SK-N-SH (cell line): ENCODE measurements at places on chromosomes 1 and 21.
A peak's percentile ranks its signal among the peaks of the same experiment; 100 is the strongest.

DNA sequence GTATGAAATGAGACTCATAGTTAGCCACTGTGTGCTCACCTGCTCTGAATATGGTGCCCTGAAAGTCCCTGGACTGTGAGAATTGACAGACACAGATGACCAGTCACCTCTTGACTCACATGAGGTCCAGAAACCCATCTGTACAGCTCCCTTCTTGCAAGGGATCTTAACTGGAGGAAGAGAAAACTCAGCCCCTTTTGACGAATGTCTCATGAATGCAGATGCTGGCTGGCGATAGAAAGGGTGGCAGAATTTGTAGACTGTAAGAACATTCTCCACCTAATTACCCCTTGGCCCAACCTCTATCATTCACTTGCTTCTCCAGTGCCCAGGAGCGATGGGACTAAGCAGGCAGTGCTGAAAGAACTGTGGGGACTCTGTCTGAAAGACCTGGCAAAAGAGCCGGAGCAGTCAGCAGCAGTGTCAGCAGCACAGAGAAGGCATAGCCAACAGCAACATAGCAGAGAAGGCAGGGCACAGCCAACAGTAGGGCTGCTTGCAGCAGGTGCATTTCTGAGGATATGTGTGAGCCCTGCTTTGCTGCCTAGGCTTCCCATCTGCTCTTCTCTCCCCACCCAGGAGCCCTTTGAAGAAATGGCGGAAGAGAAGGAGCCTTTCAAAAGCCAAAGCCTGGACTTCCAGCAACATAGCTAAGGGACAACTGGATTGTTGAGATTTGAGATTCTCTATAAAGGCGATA lies 25.8 kb upstream of the IFNGR2 start:
- no peak for DNase-seq

DNA sequence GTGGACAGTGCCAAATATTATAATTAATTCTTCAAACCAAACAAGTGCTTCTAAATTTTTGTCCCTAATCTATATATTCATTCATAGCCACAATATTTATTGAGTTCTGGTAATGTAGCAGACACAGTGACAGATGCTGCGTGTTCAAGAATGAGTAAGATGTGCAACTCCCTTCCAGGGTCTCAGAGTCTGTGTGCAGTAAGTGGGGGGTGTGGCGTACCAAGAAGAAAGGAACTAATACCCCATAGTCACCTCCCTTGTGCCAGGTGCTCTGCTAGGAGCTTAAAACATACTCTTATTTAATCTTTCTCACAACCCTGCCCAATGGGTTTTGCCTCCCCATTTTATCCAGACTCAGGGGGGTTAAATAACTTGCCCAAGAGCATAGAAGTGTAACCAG lies 358.7 kb downstream of the BARHL2 start:
- DNase-seq: no peak

DNA sequence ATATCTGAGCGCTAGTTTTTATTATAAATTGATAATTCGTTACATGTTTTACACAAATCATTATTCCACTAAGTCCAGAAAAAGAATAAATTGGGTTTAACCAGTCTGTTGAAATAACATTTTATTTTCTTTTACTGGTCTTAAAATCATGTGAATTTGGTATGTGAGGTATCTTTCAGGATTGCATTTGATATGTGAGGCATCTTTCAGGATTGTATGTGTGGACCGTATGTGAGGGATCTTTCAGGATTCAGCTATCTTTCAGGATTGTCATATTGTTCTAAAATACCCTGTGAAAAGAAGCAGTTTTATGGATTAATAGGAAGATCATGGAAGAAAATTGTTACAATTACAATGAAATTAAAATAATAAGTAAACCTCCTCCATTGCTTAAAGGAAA lies 42.9 kb downstream of the USP25 start:
- no peak for DNase-seq

DNA sequence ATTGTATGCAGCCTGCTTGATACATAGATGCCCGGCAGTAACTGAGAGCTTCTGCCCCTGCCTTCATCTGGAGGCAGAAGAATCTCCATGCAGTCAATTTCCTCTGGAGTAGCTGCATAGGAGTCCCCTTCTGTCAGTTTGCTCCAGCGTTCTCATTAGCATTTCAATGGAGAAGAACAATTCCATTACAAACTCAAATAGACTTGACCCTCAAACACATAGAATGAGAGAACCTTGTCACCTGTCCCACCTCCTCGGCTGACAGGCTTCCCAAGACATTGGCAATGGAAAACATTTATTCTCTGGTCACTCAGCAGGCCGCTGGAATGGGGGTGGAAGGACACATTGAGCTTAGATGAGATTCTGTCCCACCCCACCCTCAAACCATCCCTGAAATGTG lies 45.6 kb upstream of the TMEM51 start:
- DNase-seq: no peak

DNA sequence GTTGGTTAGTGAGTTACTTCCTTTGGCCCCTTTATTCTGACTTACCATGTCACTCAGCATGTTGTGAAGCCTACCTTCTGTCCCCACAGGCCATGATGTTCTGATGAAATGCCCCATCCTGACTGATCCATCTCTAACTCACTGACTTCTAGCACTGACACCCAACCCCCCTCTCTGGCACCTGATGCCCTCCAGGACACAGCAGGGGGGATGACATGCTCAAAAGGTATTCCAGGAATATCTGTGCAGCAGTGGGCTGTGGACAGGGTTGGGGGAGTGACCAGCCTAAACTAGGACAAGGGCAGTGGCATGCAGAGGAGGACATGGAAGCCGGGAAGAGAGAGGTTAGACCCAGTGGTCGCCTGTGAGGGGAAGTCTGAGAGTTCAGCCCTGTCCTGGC lies 25.5 kb downstream of the SYT2 start:
- DNase-seq: no peak

DNA sequence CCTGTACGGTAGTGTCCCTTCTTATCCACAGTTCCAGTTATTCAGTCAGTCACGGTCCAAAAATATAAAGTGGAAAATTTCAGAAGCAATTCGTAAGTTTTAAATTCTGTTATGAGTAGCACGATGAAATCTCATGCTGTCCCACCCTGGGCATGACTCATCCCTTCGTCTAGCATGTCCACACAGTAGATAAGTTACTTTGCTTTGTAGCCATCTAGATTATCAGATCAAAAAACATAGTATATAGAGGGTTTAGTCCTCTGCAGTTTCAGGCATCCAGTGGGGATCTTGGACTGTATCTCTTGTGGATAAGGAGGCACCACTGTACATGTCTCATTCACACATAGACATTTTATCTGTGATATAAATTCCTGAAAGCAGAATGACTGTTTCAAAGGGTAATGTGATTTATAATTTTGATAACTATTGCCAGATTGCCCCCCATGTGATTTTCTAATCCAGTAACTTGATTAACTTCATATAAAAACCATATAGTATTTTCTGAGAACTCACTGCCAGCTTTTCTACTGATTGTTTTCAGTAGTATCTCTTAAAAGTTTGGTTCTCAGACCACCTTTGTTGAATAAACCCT lies 143.3 kb downstream of the DYRK1A start:
- peak; percentile 37 for DNase-seq

DNA sequence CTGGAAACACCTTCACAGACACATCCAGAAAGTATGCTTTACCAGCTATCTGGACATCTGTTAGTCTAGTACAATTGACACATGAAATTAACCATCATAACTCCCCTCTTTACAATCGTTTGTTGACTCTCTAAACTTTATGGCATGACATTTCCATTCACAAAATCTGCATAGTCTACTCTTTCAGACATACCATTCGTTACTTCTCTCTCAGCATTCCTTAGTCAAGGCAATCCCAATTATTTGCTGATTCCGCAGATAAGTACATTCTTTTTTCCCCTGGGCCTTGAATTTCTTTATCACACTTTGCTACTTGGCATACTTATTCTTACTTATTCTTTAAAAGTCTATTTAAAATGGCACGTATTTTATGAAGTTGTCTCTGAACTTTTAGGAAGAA lies 15.1 kb upstream of the CRB1 start:
- no peak for DNase-seq

DNA sequence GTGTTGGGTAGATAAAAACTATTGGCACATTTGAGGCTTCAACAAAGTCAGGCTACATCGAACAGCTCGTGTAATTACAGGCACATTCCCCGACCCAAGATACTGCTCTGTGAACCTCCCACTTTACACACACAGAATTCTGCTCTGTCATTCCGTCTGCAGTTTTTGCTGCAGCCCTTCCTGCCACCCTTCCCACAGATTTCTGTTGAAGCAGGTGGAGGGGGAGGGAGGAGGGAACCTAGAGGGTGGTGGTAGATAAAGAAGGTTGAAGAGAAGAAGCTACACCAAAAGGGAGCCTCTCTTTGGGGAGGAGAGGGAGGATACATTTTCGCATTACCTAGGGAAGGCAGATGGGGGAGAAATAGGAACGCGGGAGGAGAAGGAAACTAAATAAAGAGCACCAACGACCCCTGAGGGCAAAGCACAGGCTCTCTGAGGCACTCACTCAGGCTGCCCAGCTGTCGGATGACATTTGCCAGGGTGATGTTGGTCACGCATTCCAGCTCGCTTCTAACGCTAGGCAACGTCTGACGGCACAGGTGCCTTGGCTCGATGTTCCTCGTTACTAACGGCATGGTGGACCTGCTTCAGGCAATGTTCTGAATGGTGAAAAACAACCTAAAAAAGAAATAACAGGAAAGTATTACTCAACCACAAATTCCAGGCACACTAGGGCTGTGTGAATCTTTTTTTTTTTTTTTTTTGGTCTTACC lies 36.0 kb downstream of the GPR3 start:
- peak; percentile 60 for DNase-seq

GRCh38 chr1:115402753-115403184 lies 64.7 kb upstream of the NGF start:
- DNase-seq: no peak

- no peak for DNase-seq
Measured at GRCh38 chr1:244347942-244348341, 103.8 kb downstream of the ADSS2 start.

DNA sequence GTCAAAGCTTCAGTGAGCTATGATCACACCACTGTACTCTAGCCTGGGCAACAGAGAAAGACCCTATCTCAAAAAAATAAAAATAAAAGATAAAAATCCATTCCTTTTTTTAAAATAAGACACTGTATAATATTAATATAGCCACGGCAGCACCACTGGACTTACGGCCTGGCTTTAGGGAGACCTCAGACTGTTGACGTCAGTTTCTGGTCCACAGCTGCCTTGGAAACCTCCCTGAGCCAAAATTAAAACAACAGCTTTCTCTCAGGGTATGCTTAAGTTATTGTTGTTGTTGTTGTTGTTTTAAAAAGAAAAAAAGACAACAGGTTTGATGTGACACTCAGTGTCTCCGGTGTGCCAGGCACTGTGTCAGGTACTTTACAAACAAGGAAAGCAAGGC lies 42.0 kb downstream of the CAPZB start:
- no peak for DNase-seq

DNA sequence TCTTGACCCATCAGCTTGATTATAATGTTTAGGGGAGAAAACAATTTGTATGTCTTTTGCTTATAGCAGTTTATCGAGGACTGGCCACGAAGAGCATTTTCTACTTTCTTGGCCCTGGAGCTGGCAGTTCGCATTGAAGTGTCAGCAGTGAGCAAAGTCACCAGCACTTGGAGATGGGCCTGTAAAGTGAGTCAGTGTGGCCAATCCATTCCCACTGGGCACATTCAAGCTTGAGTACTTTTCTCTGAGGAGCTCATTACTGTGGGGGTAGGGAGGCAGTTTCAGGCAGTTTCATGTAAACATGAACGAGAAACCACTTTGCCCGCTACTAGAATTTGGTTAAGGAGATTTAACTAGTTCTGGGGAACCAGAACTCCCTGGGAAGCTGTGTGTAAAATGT lies 164.8 kb downstream of the PRDM2 start:
- DNase-seq: no peak

DNA sequence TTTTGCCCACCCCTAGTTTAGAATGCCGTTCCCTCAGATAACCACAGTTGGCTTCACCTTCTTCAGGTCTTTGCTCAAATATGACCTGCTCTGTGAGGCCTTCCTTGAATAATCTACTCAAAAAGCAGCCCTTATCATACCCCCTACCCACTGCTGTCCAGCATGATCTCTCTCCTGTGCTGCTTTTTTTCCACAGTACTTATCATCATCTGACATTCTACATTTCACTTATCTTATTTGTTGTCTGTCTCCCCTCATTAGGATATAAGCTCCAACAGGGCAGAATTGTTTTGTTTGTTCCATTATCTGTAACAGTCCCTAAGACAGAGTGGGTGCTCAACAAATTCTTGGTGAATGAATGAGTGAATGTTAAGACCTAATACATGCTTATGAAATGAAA lies 18.1 kb downstream of the USP24 start:
- DNase-seq: no peak
